Vagina (tissue), 2 donors: ENCODE measurements at places on chromosomes 12 and 14. TPM values are rescaled to one million over a fixed set of nuclear protein-coding genes. Genes with fewer than 3 reads are reported as not detected.

- no peak for DNase-seq
Observed at GRCh38 chr12:111025301-111025700, 104.9 kb upstream of the MYL2 start.

Gene CCDC177
- not detected for total RNA-seq

GRCh38 chr12:95790033-95790916 lies at the start of gene NTN4:
Gene NTN4, minus strand, starts transcription at chr12:95790764. Its CDS starts 455 bp downstream, at chr12:95790309.
- no peak for DNase-seq

DNA sequence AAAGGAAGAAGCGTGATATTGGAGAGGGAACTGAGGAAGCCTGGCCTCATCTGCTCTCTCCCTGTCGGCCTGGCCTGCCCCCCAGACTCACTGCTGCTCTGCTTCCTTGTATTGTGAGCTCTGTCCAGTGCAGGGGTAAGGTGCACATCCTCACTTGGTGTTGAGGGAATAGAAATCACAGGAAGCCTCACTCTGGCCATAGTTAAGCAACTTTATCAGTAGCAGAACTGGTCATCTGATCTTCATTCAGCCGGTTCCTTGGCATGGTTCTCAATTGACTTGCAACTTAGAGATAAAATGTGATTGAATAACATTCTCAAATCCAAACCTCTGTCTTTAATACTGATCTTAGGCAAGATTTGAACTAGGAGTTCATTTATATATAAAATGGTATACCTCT lies 11.5 kb upstream of the CCDC175 start:
- DNase-seq: no peak

- no peak for DNase-seq
Observed at GRCh38 chr12:96846293-96846692, 60.8 kb upstream of the NEDD1 start.

Gene IRAK4
- total RNA-seq: 16.9 TPM

DNA sequence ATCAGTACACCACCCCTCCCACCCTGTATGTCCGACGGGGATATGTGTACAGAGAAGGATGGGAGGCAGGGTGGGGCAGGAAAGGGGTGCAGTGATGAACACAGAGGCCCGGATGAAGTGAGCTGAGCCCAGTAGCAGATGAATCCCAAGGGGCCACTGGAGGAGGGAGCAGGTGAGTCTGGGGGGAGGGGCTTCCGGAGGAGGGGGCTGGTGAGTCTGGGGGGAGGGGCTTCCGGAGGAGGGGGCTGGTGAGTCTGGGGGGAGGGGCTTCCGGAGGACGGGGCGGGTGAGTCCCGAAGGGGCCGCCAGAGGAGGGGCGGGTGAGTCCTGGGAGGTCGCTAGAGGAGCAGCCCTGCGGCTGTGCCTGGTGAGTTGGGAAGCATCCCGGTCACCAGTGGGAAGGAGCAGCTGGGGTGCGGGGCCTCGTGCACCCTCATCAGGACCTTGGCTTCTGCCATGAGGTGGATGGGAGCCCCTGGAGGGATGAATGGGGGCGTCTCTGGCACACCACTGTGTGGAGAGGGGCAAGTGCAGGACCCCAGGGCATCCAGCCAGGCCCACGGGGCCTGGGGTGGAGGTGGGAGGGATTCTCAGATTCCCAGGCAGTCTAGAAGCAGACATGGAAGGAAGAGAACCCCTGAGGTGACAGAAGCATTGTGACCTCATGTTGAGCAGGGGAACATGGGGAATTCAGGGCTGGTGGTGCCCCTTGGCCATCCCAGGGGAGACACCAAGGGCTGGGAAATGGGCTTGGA lies 14.0 kb downstream of the BEGAIN start:
- DNase-seq: no peak

Gene KRT82
- not detected for total RNA-seq

Gene ASIC1
- 2.9 TPM for total RNA-seq

Gene FGD4
- 38.3 TPM for total RNA-seq

Gene KRT73
- total RNA-seq: not detected

DNA sequence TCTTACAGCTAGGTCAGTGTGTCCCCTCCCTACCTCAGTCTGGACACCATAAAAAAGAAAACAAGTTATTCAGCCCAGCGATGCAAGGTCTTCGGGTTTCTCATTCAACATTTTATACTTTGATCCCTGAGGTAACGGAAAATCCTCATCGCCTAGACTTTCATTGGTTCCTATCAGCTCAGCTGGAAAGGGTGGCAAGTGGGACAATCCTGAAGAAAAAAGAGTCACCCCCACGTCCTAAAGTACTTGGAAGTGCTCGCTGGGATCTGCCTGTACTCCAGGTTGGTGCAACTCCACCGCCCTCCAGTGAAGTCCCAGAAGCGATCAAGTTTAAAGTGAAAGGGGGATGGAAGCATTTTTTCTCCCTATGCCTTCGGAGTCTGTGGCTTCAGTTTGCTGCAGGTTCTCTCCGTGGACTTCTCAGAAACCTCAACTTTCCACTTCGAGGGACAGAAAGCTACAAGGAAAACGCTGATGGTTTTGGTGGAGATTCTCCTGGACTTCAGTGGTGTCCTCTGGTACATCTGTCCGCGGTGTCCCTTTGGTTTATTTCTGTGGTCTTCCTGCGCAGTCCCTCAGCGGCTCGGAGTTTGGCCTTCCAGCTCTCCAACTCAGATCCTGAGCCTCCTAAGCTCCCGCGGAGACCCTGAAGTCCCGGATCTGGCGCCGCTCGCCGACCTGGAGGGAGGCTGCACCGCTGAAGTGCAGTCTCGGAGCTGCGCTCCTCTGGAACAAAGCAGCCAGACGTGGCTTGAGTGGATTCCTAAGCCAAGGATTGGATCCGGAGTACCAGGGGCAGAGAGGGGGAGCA lies 1.8 kb upstream of the LRFN5 start:
- DNase-seq: no peak

GRCh38 chr12:14710632-14711320 lies 14.4 kb upstream of the GUCY2C start:
- no peak for DNase-seq

Gene C1QL4
- total RNA-seq: 2.0 TPM

Gene KRT77
- 2.5 TPM for total RNA-seq
